ENCODE measurements at places on chromosomes 5 and 9. TPM values are rescaled to one million over a fixed set of nuclear protein-coding genes. Genes with fewer than 3 reads are reported as not detected.

Gene P4HA2
- 30.6 TPM for total RNA-seq

Gene PCDH1
- 37.9 TPM for total RNA-seq

Gene HAVCR1
- total RNA-seq: not detected

Gene SPARC
- 2,270 TPM for total RNA-seq

Gene ALAD
- total RNA-seq: 16.2 TPM

Gene LCN10
- 0.15 TPM for total RNA-seq

Gene GNA14
- not detected for total RNA-seq

Gene CER1
- not detected for total RNA-seq

Data from A375 (cell line).